T1000 (cell line): ENCODE measurements at places on chromosomes 5 and 9.

- no peak for DNase-seq
Measured at GRCh38 chr9:14747111-14747510, 24.6 kb upstream of the CER1 start.

- DNase-seq: no peak
Measured at GRCh38 chr5:139512786-139513390, 30.3 kb upstream of the STING1 start.

GRCh38 chr9:77598524-77598923 is 49.6 kb downstream of the GNA14 start:
- DNase-seq: no peak

- DNase-seq: no peak
Measured at GRCh38 chr9:128145951-128146351, 3.3 kb upstream of the LCN2 start.

DNA sequence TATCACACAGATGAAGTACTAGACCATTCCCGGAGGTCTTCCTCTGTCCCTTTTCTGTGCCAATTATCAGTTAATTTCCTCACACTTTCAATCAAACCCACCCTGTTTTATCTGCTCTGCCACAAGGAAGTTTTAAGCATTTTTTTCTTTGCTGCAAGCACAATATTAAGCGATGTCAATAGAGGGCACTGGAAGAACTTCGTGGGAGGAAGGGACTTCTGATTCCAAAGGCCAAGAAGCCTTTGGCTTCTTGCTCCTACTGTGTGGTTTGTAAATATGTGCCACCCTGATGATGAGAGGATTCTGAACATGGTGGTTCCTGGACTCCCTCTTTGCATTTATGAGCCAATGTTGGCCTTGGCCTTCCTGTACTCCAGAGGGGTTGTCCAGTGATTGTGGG is 1712.5 kb upstream of the C9orf72 start:
- DNase-seq: no peak

DNA sequence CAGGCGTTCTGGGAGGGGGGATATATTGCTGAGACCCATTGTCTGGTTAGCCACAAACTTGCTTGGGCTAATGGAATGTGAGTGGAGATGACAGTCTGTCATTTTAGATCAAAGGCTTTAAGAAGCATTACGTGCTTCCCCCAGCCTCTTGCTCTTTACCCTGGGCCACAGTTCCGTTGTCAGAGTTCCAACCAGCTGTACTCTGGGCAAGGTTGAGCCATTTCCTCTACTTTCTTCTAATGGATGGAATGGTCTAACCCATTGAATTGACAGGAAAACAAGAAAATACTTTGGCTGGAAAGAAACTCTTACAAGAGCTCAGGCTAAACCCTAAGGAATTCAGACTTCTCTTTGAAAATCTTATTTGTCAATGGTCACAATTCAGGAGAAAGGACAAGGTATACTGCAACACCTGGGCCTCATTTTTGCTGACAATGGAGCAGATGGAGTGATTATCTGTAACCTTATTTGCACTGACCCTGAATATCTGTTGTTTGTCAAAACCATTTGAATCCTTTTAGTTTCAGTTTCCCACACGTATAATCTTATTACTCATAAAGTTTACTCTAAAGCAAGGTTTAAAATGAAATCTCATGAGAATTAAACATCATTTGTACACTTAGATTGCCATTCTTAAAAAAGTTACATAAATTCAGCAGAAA is 231.4 kb downstream of the PDE4D start:
- DNase-seq: no peak
